ENCODE measurements at places on chromosomes 5 and 9.
A peak's percentile ranks its signal among the peaks of the same experiment; 100 is the strongest.

GRCh38 chr5:130550562-130550928, 614.5 kb downstream of the HINT1 start:
- no peak for DNase-seq

- no peak for DNase-seq
These were observed 20.1 kb downstream of the DIAPH1 start for GRCh38 chr5:141598391-141599345.

DNA sequence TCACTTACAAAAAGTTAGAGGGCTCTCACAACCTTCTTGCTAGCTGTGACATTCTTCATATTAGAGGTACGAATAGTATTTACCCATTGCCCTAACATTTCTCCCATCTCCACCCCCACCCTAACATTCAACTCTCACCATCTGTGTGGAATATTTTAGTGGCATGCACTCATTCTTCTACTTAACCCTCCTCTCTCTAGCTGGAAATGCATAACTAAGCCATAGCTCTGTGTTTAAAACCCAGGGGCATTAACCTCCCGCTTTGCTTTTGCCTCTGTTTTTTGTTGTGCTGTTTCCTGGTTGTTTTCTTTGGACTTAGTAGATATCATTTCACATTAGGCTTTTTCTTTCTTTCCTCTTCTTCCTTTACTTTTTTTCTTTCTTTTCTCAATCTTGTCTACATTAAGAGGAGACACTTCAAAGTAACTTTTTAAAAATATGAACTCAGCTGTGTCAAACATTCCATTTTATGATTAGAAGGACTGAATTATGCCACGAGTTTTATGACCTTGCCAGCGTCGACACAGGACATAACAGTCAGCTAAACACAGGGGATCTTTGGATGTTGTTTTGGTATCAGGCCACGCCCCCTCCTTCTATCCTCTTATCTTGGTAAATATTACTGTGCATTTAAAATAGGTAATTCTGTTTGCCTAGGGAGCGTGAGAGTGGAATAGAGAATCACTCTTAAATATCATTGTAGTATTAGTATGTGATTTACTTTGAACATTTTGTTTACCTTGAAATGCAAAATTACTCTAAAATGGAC, 236.0 kb downstream of the CD180 start:
- DNase-seq = no peak

- no peak for DNase-seq
These were observed 10.0 kb downstream of the MAP1B start for GRCh38 chr5:72117307-72117706.

DNA sequence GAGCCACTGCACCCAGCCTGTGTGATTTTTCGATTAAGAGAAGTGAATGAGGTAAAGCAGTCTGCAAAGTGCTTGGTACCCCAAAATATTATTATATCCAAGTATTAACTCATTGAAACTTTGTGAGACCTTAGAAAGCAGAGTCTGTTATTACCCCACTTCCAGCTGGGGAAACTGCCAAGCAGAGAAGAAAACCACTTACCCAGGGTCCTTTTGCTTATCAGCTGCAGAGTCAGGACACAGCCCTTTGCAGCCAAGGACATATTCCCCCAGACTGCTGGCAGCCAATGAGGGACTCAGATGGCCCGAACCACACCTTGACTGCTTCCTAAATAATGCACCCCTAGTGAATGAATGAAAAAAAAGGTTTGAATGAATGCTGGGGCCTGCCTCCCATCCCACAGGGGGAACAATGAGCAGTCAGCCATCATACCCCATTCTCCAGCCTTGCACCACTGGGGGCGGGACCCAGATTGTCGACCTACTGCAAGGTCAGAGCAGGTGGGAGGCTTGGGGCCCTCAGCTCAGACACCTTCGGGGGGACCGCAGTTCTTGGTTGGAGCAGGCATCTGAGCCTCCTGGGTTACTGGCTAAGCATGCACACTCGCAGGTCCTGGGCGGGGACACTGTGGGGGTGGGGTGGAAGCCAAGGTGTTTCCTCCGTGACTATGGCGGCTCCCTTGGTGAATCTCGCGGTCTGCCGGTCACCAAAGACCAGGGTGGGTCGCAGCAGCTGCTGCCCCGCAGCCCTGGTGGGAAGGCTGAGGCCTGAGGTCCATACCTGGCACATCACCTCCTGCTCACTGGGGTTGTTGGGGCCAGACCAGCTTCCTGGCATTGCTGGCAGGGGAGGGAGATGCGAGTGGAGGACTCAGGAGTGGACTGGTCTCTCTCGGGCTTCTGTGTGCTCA, 29.7 kb downstream of the PRRT1B start:
- no peak for DNase-seq

DNA sequence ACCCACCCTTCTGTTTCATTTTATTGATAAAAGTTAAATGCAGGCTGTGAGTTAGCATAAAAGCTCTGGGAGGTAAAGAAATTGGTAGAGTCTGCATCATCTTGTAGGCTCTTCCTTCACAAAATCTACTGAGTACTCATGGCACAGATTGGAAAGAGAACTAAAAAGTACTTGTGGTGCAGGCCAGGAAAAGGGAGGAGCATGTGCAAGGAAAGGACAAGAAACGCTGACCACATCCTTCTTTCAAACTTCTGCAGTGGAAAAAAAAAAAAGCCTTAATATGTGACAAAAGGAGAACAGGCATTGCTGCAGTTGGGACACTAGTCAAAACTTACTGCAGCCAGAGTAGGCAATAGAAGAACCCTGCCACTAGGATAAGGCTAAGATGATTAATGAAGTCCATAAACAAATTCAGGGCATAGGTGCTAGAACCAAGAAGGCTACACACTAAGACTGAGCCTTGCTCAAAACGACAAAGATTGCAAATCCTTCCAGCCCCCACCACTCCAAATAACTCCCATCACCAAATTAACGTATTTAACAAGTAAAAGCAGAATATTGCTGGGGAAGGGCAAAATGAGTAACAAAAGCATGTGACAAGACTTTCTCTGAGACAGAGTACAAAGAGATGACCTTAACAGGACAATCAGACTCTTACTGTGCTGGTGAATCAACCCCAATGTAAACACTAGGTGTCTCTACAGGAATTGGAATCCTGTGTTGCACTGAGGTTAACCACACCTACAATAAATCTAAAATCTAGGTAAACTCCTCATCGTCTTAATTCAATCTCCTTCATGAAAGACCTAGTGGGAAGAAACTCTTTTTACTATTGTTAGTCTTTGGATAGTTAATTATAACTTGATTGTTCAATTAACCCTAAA, 1024.8 kb downstream of the TLE1 start:
- DNase-seq = no peak

- no peak for DNase-seq
These were observed 273.8 kb upstream of the RPS23 start for GRCh38 chr5:82551840-82552385.

GRCh38 chr9:86868616-86869015, 78.7 kb downstream of the GAS1 start:
- no peak for DNase-seq

- no peak for DNase-seq
These were observed 33.3 kb upstream of the SPATA31D4 start for GRCh38 chr9:81894891-81895290.

DNA sequence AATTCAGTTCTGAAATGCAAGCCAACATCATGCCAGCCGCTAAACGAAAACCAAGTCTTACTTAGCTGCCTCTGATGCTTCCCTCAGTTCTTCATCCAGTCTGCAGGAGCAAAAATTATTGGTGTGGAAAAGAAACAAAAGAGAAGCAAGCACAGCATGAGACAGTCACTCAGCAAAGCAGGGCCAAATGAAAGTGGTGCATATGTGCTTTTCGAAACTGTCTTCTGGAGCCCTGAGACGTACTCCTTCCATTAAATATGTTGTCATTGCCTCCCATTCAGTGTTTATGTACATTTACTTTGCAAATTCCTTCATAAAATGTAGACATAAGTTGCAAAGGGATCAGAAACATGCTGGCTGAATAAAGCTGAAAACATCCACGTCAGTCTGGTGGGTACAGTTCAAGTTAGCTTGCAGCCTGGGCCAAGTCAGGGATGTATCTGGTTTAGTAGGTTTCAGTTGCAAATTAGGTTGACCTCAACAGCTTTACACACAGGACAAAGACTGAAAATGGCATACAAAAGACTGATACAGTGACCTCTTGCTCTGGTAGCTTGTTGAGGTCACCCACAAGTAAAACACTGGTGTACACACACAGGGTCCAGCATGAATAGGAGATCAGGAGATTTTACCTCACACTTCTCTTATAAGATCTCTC, 139.7 kb upstream of the PCA3 start:
- no peak for DNase-seq

DNA sequence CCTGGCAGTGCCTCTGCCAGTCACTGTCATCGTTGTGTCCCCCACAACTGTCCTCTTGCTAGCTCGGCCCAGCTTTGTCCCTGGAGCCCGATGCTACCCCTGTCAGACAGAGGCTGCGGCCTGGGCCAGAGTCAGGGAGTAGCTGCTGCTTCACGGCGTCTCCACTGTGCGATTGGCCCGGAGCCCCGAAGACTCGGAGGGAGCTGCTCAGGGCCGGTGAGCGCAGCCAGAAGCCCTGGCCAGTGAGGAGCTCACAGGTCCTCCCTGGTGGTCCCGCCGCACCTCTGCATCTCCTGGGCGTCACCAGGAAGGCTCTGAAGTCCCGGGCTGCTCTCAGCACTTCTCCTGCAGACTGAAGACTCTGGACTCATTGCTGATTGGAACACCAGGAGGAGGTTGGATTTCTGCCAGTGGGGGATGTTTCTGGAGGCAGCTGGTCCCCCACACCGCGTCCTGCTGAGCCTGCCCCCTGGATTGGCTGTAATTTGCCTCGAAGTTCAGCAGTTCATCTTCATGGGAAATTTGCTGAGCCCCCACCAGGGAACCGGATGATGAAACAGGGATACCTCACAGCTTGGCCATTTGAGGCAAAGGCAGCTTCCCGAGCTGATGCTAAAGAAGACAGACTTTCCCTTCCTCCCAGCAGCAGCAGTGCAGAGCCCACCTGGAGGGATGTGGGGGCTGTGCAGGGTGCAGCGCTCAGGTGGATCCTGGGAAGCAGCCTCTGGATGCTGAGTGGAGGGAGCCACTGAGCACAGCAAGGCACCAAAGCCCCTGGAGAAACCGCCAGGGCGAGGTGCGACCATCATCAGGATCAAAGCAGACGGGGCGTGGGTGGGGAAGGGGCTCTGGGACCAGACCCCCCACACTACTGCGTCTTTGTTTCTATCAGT, 45.6 kb downstream of the USP20 start:
- DNase-seq = no peak

GRCh38 chr5:176578391-176578808, 29.3 kb downstream of the CDHR2 start:
- peak; percentile 31 for DNase-seq

DNA sequence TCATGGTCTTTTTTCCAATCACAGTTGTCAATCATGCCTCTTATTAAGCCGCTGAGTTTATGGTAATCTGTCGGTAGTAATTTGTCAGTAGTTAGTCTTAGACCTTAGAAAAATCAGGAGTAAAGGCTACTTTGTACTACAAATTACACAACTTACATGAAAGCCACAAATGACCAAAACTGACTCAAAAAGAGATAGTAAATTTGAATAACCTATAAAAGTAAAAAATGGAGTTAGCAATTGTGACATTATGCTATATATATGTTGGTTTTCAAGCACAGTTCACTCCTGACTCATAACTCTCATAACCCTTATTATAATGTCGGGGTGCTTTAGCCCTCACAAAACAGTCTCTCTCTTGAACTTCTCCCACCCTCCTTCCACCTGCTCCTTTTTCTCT, 251.8 kb downstream of the ROR2 start:
- no peak for DNase-seq

- no peak for DNase-seq
These were observed 201.5 kb upstream of the S1PR3 start for GRCh38 chr9:88789785-88790184.

DNA sequence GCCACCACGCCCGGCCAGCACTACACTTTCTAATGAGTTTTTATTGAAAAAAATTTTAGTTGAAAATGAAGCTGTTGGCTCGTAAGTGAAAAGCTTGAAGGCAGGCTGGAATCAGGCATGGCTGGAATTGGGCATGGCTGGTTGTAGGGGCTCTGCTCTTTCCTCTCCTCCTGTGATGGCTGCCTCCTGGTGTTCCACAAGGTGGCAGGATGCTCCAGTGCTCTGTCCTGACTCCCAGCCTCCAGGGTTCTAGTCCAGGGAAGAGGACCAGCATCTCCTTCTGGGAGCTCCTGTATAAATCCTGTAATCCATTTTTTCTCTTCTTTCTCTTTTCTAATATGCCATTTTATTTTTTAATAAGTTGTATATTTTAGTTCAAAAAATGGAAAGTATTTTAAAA, 57.2 kb upstream of the DHFR start:
- no peak for DNase-seq
